Stimulated activated CD8-positive, alpha-beta memory T cell treated with anti-CD3 and anti-CD28 coated beads, Interleukin-4, amount 100 ng/mL, for 1 hour (primary cell): ENCODE measurements at places on chromosomes 13 and 19.

DNA sequence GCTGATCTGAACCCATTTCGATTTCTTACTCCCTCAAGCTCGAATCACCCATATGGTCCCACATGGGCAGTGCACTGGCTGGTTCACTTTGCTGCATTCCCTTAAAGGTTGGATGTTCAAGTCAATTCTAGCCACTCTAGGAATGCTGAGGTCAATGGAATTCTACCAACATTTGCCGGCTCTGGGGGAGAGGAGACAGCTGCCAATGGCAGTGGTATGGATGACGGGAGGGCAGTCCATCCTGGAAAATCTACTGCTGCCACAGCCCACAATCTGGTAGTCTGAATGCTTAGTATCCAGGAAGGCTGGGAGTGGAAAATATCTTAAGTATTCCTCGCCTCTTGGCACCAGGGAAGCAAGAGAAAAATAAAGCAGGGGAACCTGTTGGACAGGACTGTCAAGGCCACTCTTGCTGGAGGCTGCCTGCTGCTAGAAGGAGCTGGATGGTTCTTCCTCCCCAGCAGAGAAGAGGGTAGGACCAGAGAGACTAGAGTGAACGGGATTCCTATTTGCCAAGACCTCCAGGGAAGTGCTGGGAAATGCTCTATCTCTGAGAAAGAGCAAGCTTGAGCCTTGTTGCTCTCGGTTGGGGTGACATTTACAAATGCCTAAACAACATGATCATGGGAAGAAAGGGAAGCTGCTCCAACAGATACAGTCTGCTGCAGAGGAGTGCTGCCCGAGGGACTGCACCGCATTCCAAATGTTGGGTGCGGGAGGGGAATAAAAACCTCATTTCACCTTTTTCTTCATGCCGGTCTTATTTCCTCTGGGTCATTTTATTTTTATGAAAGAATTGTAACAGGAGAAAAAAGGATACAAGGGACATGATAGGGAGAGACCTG is 20.7 kb upstream of the HMGB1 start:
- no peak for DNase-seq

GRCh38 chr13:79846386-79846785 is 365.4 kb downstream of the NDFIP2 start:
- no peak for DNase-seq

DNA sequence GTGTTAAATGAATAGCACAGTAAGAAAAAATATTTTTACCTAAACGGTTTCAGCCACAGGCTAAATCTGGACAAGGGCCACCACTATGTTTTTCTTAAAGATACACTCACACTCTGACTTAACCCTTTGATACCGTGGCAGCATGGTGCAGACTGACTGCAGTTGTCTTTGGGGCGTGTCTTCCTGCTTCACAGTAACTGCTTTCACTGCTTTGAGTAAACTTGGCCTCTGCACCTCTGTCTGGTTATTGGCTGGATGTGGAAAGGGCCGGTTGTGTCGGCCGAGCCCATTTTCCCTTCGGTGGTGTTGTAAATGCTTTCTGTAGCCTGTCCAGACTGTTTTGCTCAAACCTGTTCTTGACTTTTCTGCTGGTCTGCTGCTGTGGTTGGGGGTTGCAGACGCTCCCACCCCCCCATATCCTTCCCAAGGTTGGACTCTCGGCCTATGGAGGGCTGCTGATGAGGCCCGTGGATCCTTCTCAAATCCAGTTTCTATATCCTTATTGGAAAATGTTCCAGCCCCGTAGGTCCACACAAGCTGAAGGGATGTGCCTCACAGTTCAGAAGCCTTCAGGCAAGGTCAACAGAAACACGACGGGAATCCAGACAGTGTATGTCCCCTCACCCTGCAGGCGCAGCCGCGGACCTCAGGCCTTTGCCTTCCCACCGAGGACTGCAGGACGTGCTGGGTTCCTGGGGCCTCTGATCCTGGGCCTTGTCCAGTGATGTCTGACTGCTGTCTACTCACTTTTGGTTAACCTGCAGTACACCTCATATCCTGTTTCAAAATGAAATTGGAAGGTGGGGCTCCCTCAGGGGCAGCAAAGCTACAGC is 90.2 kb upstream of the RNF113B start:
- no peak for DNase-seq

- no peak for DNase-seq
Measured at GRCh38 chr19:53991224-53992113, at the start of gene CACNG6. Gene CACNG6, plus strand, starts transcription at chr19:53991637. Its CDS starts 1,241 bp downstream, at chr19:53992878.
